ENCODE measurements at places on chromosomes 12 and 14. TPM values are rescaled to one million over a fixed set of nuclear protein-coding genes. Genes with fewer than 3 reads are reported as not detected.

The TCP11L2 gene
- total RNA-seq: 40.9 TPM

The NTS gene
- total RNA-seq: not detected

The TEX22 gene
- total RNA-seq: 6.4 TPM

The CPNE6 gene
- 0.14 TPM for total RNA-seq

The DPPA3 gene
- total RNA-seq: not detected

The GSG1 gene
- not detected for total RNA-seq

The HVCN1 gene
- 20.3 TPM for total RNA-seq

The OVCH1 gene
- not detected for total RNA-seq

The ARHGAP9 gene
- total RNA-seq: 304 TPM

The PRPH gene
- 0.67 TPM for total RNA-seq

GRCh38 chr12:7012024-7012607 is 6.2 kb downstream of the LPCAT3 start:
- DNase-seq: no peak

DNA sequence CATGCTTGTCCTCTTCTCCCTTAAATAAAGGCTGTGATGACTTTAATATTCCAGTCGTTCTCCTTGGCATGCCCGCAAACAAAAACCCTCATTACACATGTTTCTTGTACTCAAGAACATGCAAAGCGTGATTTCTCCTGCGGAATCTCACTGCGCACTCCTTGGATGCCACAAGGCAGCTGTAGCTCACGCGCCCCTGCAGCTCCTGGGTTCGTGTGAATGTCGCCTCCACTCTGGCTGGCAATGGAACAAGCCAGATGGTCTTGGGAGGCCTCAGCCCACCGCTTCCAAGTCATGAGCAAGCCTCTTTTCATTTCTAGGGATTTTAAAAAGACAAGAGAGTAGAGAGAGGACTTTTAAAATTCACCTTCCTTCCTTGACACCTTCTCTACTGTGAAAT is 403.8 kb downstream of the PCNX1 start:
- DNase-seq: no peak

GRCh38 chr14:58739674-58740073 is 101.9 kb downstream of the DACT1 start:
- no peak for DNase-seq

GRCh38 chr12:104886418-104887401 is 71.4 kb downstream of the SLC41A2 start:
- no peak for DNase-seq

- no peak for DNase-seq
Observed at GRCh38 chr14:22122227-22122818, 448.7 kb upstream of the OR4E1 start.

GRCh38 chr12:1936406-1937320 is 18.2 kb upstream of the CACNA2D4 start:
- DNase-seq: no peak

- DNase-seq: no peak
Observed at GRCh38 chr14:35844494-35844893, 18.4 kb downstream of the BRMS1L start.

- DNase-seq: no peak
Observed at GRCh38 chr12:27277846-27278260, 33.8 kb downstream of the STK38L start.

GRCh38 chr14:50237427-50237826 is 6.0 kb upstream of the SOS2 start:
- no peak for DNase-seq

DNA sequence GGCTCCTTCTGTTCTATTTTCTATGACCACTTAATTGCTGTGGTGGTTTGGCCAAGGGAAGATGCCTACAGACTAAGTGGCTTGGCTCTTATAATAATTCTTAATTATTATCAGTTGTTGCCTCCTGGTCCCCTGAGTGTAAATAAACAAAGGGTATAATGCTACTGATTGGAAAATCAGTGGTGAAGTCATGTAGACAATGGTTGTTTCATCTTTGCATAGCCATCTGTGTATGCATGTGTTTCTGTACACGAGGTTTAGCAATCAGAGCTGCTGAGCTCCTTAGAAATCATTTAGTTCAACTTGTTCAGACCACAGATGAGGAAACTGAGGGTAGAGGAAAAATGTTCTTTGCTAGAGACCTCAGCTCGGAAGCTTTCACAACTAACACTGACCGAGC is 152.2 kb downstream of the STXBP6 start:
- no peak for DNase-seq

- DNase-seq: no peak
Observed at GRCh38 chr12:92900941-92901340, 28.2 kb downstream of the EEA1 start.

DNA sequence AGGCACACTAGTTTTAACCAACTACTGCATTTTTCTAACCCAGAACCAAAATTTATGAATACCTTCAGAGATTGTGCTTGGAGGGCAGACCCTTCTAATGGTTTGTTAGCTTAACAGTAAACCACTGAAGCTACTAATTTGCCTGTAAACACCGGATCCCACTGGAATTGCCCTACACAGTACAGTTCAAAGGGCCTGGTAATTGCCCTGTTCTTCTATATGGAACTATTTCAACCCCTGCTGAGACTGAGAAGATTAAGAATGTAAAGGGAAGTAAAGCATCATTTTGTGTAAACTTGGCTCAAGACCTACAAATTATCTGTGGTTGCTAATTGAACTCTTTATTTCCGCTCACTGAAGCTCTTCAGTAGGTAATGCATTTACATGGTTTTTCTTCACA is 468.1 kb downstream of the NPAS3 start:
- no peak for DNase-seq

GRCh38 chr12:49027846-49028555 is 9.4 kb upstream of the PRKAG1 start:
- DNase-seq: no peak

- DNase-seq: no peak
Observed at GRCh38 chr12:24012528-24012927, 63.1 kb upstream of the SOX5 start.

DNA sequence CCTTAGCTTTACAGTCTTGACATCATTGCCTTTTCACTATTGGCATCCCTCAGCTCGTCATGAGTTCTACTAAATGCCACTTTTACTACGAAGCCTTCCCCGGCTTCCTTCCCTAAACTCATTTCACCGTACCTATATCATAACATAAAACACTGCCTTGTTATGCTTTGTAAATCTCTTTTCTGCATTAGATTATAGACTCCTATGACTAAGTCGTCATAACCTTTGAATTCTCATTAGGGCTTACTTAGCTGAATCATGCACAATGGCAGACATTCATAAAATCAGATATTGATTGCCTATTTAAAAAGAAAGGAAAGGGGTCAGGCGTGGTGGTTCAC is 21.0 kb downstream of the BTG1 start:
- no peak for DNase-seq

DNA sequence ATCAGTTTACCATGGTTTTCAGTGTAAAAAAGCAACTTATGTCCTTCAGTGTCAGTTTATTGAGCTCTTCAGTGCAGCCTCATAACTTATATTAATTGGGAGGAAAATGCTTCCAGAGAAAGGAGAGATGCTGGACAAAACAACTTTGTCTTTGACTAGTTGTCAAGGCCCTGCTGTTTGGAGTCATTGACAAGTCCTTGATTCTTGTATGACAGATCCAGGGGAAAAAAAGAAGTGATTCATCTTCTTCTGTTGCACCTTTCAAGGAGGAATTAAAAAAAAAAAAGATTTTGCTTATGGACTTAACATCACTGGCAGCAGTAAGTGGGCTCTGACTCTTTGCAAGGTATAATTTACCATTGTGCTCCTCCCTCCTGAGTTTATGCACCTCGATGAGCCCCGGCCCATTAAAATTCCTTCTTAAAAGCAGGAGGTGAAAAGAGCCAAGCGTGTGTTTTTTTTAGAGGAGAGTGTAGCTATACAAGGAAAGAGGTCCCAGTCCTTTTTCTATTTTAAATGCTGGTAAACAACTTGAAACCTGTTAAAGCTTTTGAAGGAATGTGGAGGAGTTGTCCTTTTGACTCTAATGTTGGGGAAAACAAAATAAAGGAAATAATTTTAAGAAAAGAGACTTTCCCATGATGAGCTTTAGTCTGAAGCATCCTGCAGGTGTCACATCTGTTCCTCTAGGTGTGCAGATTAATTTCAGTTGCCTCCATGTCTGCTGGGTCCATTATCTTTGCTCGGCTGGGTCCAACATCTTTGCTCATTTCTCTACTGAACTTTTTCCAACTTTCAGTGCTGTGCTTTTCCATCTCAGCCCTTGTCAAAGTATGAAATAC is 431.6 kb downstream of the RAD51B start:
- DNase-seq: no peak

DNA sequence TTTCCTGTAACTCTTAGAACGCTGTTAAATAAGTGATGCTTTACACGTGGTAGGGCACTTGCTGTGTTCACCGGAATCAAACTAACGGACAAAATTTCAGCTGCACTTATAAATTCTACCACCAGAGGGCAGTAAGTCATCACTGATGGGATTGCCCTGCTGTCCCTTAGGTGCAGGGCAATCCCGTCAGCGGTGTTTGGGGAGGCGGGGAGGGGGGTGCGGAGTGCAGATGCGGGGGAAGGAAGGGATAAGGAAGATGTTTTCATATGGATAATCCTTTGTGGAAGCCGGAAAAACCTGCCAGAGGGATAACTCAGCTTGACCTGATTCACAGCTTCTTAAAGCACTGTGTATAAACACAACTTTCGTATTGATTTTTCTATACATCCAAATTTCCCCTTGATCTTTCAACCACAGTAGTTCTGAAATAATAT is 21.7 kb upstream of the SLC10A1 start:
- DNase-seq: peak; percentile 36

- no peak for DNase-seq
Observed at GRCh38 chr12:89289720-89290119, 62.6 kb downstream of the DUSP6 start.

DNA sequence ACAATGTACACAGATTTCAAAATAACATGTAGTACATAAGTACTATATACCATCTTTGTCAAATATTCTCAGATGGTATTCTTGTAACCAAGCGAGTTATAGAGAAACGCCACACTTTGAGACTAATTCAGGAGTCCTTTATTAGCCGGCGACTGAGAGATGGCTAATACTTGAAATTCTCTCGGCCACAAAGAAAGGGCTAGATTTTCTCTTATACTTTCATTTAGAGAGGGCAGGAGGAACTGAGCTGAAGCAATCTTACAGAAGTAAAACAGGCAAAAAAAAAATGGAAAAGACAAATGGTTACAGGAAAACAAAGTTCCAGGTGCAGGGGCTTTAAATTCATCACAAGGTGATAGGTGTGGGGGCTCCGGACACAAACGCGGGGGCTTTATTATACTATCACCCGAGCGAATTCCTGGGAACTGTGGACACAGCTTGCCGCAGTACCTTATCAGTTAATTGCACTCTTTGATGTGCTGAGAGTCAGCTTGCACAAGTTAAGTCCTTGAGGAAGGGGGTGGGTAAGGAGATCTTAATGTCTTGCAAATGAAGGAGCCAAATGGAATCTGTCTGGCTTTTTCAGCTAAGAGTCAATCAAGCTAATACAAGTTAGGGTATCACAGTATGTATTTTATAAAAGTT is 382.3 kb downstream of the KCNH5 start:
- no peak for DNase-seq

DNA sequence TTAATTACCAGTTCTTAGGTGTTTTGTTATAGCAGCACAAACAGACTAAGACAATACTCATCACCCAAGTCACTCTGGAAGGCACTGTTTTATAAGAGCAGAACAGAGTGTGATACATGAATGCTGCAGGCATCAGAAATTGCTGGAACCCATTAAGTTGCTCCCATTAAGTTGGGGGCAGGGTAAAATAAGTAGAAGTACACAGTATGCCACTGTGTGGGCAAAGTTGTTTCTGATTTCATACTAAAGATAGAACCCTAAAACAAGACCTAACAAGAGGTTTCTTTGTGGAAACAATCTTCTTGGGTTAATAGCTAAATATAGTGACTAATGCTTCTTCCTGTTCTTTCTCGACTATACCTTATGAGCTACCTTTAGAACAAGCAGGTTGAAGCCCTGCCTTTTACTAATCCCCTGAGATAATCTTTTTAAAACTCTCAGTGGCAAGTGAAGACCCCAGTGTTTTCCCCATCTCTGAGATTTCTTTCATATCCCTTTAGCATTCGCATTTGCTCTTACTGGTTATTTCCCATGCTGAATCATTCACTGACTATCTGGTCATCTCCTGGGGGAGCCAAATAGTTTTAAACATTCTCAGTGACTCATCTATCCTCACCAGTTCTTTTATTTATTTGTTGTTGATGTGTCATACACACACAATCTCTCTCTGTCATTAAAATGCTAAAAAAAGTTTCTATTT is 52.3 kb downstream of the SOCS2 start:
- no peak for DNase-seq

DNA sequence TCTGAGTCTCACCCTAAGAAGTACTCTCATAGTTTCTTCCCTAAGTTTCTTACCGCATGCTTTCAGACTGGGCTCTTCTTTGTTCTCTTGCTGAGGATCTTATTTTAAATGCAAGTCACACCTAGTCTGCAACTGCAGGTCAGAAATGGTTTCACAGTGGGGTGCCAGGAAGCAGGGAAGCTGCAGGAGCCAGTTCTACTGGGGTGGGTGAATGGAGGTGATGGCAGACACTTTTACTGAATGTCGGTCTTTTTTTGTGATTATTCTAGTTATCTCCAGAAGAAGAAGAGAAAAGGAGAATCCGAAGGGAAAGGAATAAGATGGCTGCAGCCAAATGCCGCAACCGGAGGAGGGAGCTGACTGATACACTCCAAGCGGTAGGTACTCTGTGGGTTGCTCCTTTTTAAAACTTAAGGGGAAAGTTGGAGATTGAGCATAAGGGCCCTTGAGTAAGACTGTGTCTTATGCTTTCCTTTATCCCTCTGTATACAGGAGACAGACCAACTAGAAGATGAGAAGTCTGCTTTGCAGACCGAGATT is 1.7 kb downstream of the FOS start:
- no peak for DNase-seq

DNA sequence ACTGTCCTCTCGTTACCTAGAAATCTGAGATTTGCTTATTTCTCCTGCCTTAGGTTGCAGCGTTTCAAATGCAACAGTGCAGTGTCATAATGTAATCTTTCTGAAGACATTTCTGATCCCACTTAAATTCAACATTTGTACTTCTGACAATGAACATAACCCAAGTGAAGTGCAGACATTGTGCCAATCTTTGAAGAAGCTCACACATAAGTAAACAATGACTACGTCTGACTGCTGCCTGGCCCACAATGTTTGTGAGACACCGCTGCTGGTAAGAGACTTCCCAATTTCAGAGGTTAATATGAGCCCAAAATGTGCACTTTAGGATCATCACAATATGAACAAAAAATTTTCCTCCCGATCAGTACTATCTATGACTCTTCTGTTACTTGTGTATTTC is 84.6 kb upstream of the BCL2L14 start:
- DNase-seq: no peak

DNA sequence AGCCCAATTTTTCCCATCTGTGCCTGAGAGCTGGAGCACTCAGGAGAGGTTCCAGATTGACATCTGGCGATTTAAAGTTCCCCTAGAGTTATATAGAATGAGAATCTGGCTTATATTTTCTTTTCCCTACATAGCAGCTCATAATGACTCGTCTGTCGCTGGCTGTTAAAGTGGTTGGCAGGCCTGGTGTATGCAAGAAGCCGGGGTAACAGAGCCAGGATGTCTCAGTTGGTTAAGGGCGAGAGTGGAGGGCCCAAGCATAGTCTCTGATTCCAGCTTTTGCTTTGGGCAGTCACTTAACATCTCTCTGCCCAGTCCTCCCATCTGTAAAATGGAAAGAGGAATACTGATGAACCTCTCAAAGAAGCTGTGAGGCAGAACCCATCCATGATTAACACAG is 751.6 kb downstream of the NOVA1 start:
- DNase-seq: no peak
